T-helper 17 cell (primary cell): ENCODE measurements at places on chromosomes 3 and 15.

- DNase-seq: peak; percentile 43
Observed at GRCh38 chr15:72722071-72722696, 36.2 kb downstream of the BBS4 start.

DNA sequence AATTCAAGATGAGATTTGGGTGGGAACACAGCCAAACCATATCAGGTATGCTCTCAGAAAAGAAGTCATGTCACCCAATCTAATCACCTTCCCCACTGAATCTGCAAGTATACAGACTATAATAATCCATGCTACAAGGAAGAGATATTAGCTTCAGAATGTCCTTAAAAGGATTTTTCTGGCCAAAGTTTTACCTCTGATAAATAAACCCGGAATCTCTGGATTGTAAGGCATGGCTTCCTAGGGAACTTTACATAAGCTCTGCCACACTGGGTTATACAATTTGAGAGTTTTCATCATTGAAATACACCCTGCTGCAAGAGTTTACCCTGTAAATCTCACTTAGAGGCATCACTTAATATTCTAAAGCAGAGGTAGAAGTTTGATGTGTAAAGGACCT is 330.5 kb upstream of the KCNMB2 start:
- no peak for DNase-seq

DNA sequence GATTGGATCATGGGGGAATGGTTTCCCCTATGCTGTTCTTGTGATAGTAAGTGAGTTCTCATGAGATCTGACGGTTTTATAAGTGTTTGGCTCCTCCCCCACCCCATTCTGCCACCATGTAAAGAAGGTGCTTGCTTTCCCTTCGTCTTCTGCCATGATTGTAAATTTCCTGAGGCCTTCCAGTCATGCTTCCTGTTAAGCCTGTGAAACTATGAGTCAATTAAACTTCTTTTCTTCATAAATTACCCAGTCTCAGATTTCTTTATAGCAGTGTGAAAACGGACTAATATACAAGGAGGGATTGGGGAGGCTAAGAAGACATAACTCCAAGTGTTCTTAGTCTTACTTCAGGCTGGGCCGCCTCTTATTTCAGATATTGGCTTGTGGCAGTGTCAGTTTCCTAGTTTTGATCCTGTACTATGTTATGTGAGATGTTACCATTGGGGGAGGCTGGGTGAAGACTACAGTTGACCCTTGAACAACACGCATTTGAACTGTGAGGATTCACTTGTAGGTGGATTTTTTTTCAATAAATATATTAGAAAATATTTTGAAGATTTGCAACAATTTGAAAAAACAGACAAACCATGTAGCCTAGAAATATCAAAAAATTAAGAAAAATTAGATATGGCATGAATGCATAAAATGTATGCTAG is 44.9 kb downstream of the NMD3 start:
- DNase-seq: no peak

- DNase-seq: no peak
Observed at GRCh38 chr3:10808130-10808735, 7.8 kb upstream of the SLC6A11 start.

- DNase-seq: no peak
Observed at GRCh38 chr3:75101329-75102147, 487.1 kb upstream of the CNTN3 start.

- DNase-seq: no peak
Observed at GRCh38 chr15:75713338-75713895, 769 bp upstream of the CSPG4 start.

DNA sequence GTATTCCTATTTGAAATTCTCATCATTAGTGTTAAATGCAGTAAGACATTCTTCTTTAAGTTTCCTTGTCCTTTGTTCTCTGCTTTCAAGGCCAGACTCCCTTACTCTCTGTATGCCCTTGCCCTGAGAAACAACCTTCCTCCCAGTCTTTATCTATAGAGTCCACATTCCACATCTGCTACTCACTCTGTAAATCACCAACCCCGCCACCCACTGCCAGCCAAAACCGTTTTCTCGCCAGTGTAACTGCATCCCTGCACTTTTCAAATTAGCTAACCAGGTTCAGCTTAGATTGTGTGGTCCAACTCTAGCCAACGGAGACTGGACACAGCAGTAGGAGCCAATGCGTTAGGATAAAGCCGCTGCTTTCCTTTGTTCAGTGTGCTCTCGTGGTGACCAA is 402.4 kb upstream of the PDZRN3 start:
- DNase-seq: no peak

DNA sequence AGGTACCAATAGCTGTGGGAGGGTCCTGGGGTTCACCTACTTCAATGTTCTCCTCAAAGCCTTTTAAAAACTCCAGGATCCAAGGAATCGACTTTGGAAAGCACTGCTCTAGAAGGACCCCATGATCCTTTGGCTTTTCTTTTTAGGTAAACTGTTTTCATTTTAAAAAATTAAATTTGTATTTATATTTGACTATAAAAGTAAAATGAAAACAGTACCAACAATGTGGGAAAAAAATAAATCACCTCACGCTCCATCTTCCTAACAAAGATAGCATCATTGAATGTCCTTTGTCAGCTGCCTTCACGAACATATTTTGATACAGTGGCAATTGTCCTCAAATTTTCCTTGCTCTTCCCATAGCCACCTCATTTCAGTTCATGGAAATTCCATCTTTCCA is 127.5 kb downstream of the PLD1 start:
- no peak for DNase-seq

GRCh38 chr3:106065831-106066230 is 197.0 kb upstream of the CBLB start:
- DNase-seq: no peak

DNA sequence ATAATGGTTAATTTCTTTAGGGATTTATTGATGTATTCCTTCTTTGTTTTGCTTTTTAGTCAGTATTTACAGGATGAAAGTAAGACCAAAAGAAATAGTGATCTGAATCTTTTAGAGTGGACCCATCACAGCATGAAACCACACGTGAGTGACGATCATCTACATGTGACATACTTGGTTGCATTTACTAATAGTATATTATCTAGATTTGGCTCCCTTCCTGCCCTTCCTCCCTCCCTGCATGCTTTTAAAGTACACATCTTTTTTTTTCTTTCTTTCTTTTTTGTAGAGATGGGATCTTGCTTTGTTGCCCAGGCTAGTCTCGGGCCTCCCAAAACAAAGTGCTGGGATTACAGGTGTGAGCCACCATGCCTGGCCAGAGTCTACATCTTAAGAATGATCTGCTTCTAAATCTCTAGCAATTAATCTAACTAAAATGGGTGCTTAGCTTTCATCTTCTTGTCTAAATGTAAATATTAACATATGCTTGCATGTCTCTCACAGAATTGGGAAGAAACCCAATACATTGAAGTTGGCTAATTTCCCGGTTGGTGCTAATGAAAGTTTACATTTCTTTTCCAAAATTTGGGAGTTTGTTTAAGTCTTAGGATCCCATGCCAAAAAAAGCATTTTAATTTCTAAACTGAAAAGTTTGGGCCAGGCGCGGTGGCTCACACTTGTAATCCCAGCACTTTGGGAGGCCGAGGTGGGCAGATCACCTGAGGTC is 38.0 kb downstream of the SENP2 start:
- DNase-seq: no peak

GRCh38 chr3:153911116-153911515 is 210.1 kb upstream of the ARHGEF26 start:
- no peak for DNase-seq

GRCh38 chr15:56844892-56845291 is 73.6 kb upstream of the TCF12 start:
- DNase-seq: no peak

GRCh38 chr15:86115145-86115801 is 35.6 kb downstream of the AGBL1 start:
- DNase-seq: no peak

- no peak for DNase-seq
Observed at GRCh38 chr3:157501863-157502262, 1.4 kb downstream of the VEPH1 start.

GRCh38 chr3:157199841-157200240 is 39.9 kb upstream of the CCNL1 start:
- no peak for DNase-seq

- DNase-seq: no peak
Observed at GRCh38 chr3:64152086-64152485, 73.2 kb downstream of the PRICKLE2 start.

GRCh38 chr3:130894130-130894985 is 474 bp downstream of the ATP2C1 start:
- peak; percentile 61 for DNase-seq

- no peak for DNase-seq
Observed at GRCh38 chr3:117735481-117736101, 1026.0 kb downstream of the TUSC7 start.

DNA sequence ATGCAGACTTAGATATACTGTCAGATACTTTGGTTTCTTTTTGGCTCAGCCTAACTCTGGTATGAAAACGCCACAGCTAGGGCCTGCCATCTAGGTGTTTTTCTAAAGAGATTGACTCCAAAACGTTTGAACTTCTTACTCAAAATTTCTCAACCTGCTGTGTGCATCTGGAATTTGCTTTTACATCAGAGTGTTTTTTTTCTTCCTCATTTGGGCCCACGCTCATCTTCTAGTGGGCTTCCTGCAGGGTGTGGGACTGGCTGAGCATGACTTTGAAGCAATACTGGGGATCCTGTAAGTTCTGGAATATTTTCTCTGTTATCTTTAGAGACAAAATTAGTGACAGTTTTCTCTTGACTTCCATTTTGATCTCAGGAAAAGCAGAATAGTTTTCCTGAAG is 117.8 kb downstream of the NR1D2 start:
- no peak for DNase-seq

DNA sequence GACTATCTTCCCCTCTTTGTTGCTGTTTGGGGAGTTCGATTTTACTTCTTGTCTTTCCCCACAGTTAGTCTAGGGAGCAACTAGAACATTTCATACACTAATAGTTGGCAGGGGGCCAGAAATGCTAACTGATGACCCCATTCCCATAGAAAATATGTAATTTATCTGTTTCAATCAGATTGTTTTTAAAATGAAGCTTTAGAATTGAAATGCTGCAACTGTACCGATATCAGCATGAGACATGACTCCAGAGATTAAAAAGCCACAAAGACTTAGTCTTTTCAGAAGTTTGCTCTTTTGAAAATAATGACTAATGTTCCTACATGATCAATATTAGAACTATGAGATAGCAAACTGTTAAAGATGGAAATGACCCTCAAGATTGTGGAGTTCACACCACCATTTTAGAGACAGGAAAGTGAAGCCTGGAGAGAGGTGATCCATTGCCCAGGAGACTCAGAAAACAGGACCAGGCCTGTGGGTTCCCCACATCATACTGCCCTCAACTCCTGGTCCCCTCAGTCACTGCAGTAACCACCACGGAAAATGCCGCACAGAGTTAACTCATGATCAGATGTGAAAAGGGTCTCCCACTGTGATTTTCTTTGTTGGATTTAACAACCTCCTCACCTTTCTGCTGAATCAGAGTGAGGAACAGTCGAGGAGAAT is 130.3 kb downstream of the CHDH start:
- DNase-seq: no peak

DNA sequence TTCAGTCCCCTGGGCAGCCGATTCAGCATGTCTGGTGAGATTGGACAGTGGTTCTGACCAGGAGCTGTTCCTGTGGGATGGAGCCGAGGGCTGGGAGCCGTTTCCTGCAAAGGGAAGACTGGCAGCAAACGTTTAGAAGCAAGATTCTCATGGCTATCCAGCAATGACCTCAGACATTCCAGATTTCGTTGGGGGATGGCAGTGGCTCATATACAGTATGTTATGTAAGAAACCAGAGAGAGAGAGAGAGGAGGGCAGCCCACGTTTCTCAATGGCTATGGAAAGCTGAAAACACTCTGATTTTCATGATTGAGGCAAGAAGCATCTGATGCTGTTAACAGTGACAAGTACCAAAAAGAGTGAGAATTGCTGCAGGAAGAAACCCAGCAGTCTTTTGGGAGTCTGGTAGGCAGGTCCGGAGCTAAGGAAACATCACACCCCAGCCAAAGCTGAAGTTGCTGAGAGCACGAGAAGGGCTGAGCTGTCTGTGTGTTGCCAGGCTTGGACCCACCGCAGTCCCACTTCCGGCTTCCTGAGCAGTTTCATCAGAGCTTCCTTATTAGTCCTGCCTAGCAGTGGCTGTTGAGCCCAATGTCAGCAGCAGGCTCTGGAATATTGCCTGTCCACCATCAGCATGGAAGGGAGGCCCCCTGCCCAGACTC is 25.6 kb upstream of the VPS8 start:
- no peak for DNase-seq

GRCh38 chr3:81851176-81851575 is 89.7 kb upstream of the GBE1 start:
- no peak for DNase-seq

DNA sequence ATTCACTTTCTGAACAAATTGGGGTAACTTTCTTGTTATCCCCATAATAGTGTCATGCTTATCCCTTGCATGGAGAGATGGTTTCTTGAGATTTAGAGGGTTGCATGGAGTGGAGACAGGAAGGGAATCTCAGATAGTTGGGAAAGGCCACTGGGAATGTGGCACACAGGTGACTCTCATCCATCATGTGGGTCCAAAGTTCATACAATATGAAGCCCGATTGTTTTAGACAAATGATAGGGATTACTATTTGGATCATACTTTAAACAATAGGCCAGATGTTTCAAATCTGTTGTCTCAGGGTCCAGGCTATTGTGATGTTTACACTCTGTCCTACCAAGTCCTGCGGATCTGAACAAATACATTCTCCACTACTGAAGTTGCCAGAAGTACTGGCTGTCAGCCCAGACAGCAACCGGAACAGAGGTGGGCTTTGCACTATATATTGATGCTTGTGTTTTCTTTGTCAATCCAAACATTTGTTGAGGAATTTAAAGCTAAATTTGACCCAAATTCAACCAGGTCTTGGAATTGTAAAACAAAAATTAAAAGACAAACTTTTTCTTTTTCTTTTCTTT is 39.2 kb upstream of the NMNAT3 start:
- DNase-seq: no peak

DNA sequence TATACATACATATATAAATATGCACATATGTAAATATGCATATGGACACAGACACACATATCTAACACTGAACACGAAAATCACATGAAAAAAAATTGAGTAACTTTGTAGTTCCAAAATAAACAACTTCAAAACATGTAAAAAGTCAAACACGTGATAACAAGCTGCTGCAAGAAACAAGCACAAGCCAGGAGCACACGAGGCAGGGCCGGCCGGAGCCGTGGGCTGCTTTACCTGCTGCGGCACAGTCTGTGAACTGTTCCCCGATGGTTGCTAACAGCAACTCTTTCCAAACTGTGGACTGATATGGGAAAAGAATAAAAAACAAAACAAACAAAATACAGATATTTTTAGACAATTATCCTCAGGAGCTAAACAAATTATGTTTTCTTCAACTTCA is 31.6 kb downstream of the EIF4E3 start:
- DNase-seq: no peak

- DNase-seq: no peak
Observed at GRCh38 chr3:31571325-31571724, 38.6 kb downstream of the STT3B start.

DNA sequence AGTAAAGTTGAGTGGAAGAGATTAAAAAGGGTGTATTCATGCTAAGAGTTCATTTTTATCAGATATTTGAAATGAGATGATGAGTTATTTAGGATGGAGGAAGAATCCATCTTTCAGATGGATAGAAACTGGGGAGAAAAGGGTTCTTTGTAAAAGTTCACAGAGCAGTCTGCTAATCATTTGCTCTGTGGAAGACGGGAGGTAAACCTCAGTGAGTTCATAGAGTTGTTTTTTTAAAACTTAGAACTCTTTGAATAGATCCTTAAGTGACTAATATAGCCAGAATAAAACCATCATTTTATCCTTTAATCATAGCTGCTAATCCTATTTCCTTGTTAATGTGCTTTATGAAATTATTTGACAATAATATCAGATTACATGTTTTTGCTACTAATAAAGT is 5.1 kb downstream of the RASA2 start:
- DNase-seq: no peak

GRCh38 chr15:44381236-44381635 is 46.2 kb upstream of the CTDSPL2 start:
- DNase-seq: no peak
